Effector memory CD8-positive, alpha-beta T cell (primary cell): ENCODE measurements at places on chromosomes 3 and 15.

DNA sequence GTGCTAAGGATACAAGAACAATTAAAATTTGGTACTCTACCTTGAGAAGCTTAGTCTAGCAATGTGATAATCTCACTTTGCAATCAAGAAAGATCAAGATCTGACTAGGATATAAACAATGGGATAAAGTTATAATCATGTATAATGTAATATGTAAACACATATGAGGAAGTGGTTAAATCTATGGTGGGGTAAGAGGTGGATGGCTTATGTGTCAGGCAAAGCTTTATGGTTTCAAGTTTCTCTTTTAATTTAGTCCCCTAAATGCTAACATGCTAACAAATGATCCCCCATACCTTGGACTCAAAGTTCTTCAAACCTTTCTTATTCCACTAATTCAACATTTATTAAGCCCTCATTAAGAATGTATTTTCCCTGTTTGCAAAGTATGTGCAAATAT lies 2.5 kb downstream of the RSL24D1 start:
- H3K36me3 ChIP-seq: peaks cover 40% of the 10 kb centered on the region
- peaks cover 6% of the 10 kb centered on the region for H3K4me1 ChIP-seq
- no peak overlapping the region for H3K4me3 ChIP-seq
- H3K27ac ChIP-seq: no peak overlapping the region
- H3K27me3 ChIP-seq: no peaks in the 10 kb centered on the region
- DNase-seq: no peak

GRCh38 chr3:194369522-194370279 lies at the start of gene LRRC15:
LRRC15 (minus strand) TSS chr3:194369743; CDS start chr3:194361043, 8,700 bp downstream.
- H3K4me3 ChIP-seq: no peak within 1 kb of the TSS
- no peak within 1 kb of the TSS for H3K27ac ChIP-seq
- H3K36me3 ChIP-seq: no peaks in the 10 kb centered on the region
- peaks cover 3% of the 10 kb centered on the region for H3K4me1 ChIP-seq

DNA sequence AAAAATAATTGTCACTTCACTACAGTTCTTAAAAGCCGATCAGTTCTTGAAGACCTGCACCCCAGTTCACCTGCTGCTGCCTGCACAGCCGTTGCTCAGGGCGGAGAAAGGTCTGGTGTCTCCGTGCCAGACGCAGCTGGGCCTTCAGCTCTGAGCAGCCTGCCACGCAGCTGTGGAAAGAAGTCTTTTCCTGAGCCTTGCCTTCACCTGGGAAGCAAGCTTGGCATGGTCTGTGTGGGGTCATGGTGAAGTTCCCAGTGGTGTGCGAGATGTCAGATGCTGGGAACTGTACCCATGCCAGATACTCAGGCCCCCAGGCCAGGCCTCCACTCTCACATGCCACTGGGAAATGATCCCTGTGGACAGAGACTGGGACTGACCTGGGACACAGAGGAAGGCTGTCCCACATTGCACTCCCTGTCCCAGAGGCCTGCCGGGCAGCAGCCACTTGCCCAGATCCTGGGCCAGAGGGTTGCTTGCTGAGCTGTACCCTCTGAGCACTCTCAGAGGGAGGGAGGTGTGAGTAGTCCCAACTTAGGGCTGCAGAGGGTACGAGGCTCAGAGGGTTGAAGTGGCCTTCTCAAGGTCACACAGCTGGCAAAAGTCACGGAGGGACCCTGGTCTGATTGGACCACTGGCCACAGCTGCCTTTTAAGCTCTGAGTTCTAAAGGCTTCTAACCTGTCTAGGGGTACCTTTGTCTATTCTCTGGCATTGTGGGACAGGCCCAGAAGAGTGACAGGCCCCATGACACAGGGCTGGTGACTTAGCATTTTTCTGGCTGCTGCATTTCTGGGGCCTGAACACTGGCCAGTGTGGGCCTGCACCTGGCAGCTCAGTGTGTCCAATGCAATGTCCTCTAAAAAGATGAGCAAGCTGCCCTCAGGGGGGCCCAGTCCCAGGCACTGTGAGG lies 55.4 kb downstream of the KLF13 start:
- no peaks in the 10 kb centered on the region for H3K27me3 ChIP-seq
- no peak for DNase-seq
- peak overlapping the region; percentile 60 for H3K27ac ChIP-seq

GRCh38 chr3:129346695-129347457 lies 68.2 kb downstream of the HMCES start:
- H3K27ac ChIP-seq: no peak overlapping the region
- peaks cover 7% of the 10 kb centered on the region for H3K4me1 ChIP-seq
- no peak overlapping the region for H3K4me3 ChIP-seq
- peaks cover 3% of the 10 kb centered on the region for H3K36me3 ChIP-seq
- no peak for DNase-seq
- H3K27me3 ChIP-seq: peaks cover 40% of the 10 kb centered on the region

DNA sequence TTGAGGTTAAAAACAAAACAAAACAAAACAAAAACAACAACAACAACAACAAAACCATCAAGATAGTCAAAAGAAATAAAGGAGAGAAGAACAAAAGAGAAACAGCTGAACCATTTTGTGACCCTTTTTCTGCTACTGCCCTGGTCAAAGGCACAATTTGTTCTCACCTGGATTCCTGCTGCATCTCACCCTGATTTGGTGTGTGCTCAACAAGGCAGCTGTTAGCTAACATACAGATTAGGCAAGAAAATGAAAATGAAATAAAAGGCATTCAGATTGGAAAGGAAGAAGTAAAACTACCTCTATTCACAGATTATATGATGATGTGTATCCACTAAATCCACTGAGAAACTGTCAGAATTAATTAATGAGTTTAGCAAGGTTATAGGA lies 28.7 kb upstream of the XIRP1 start:
- H3K36me3 ChIP-seq: no peaks in the 10 kb centered on the region
- H3K4me1 ChIP-seq: peaks cover 41% of the 10 kb centered on the region
- no peak for DNase-seq
- peak overlapping the region; percentile 46 for H3K4me3 ChIP-seq

GRCh38 chr3:156761713-156762451 lies 64.3 kb upstream of the LEKR1 start:
- H3K36me3 ChIP-seq: no peaks in the 10 kb centered on the region
- H3K27me3 ChIP-seq: no peaks in the 10 kb centered on the region
- H3K4me1 ChIP-seq: no peaks in the 10 kb centered on the region
- no peak for DNase-seq

- H3K4me3 ChIP-seq: no peak overlapping the region
- peaks cover 11% of the 10 kb centered on the region for H3K4me1 ChIP-seq
- no peak overlapping the region for H3K27ac ChIP-seq
- peaks cover 8% of the 10 kb centered on the region for H3K36me3 ChIP-seq
- no peaks in the 10 kb centered on the region for H3K27me3 ChIP-seq
Observed at GRCh38 chr3:15404767-15405166, 22.6 kb downstream of the METTL6 start.

GRCh38 chr3:192827208-192827607 lies 90.4 kb downstream of the MB21D2 start:
- H3K27me3 ChIP-seq: no peaks in the 10 kb centered on the region
- H3K27ac ChIP-seq: no peak overlapping the region
- peaks cover 2% of the 10 kb centered on the region for H3K4me1 ChIP-seq
- H3K4me3 ChIP-seq: no peak overlapping the region
- H3K36me3 ChIP-seq: peaks cover 4% of the 10 kb centered on the region
- DNase-seq: no peak

DNA sequence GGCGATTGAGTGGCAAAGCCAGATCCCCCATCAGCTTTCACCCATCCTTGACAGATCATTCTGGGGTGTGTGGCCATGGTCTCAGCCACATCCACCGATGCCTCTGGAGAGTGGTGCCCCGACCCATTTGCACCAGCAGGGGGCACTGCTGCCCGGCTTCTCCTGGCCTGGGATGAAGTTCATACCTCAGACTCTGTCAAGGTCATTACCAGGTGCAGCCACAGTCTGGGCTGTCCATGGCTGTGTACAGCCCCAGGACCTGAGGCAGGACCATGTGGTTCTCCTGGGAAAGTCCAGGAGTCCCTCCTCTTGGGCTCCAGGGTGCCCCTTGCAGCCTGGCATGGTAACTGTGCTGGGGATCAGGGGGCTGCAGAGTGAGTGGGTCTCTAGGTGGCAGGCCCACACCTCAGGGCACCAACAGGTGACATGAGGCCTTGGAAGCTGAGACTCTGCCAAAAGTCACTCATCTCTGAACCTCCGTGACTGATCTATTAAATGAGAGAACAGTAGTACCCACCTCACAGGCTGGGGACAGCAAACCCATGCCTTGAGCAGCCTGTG lies 67.2 kb downstream of the CACNA2D2 start:
- DNase-seq: peak; percentile 86
- no peaks in the 10 kb centered on the region for H3K27me3 ChIP-seq
- H3K4me3 ChIP-seq: peak overlapping the region; percentile 48
- peak overlapping the region; percentile 88 for H3K27ac ChIP-seq

DNA sequence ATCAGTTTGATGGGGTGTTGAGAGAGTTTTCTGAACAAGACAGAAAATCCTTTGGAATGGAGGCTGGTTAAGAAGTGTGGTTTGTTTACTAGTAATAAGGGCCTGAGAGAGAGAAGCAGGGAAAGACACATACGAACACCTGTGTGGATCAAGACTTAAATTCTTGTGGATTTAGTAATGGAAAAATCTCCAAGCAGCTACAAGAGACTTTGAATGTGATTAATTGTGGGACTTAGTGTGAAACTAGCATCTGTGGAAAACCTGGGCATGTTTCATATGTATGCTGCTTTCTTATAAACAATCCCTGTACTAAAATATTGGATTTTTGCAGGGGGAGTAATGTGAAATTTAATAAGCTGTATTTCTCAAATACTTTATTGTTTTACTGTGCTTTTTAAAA lies 399.1 kb downstream of the SI start:
- H3K36me3 ChIP-seq: no peaks in the 10 kb centered on the region
- no peak overlapping the region for H3K4me3 ChIP-seq
- H3K27ac ChIP-seq: no peak overlapping the region
- no peaks in the 10 kb centered on the region for H3K4me1 ChIP-seq

GRCh38 chr15:72801590-72802325 lies 18.2 kb upstream of the ADPGK start:
- H3K4me3 ChIP-seq: no peak overlapping the region
- H3K4me1 ChIP-seq: peaks cover 7% of the 10 kb centered on the region
- H3K27ac ChIP-seq: no peak overlapping the region
- peaks cover 4% of the 10 kb centered on the region for H3K36me3 ChIP-seq
- H3K27me3 ChIP-seq: peaks cover 28% of the 10 kb centered on the region
- DNase-seq: no peak

DNA sequence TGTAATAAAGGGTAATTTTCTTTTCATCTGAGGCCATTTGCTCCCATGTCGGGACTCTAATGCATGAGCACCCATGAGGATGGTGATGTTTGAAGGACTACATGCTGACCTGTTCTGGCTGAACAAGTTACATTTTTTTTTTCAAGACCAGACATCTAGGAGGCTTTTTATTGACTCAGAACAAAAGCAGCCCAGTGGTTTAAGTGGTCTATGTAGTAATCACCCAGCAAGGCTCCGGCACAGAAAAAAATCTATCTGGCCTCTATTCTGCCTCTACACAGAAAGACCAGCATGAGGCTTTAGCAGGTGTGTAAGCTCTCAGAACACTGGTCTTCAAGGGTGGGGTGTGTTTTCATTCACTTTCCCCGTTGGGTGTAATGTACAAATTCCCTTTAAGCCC lies 95.1 kb upstream of the ZBED2 start:
- H3K27me3 ChIP-seq: no peaks in the 10 kb centered on the region
- H3K4me1 ChIP-seq: peaks cover 53% of the 10 kb centered on the region
- H3K36me3 ChIP-seq: no peaks in the 10 kb centered on the region
- DNase-seq: no peak
- H3K4me3 ChIP-seq: no peak overlapping the region

DNA sequence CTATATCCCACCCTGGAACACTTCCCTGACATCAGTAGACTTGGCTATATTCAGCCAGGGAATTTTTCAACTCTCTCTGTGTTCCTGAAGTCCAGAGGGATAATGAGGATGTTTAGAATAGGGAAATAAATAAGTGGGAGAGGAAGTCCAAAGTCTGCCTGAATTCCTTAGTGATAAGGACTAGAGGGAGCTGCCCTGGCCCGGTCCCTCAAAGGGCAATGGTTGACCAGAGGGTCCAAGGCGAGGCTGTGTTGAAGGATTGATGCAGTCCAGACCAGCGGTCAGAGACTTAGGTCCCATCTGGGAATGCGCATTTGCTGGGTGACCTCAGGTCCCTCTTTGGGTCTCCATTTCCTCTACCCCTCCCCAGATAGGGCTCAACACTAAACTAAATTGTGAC lies 7.9 kb downstream of the VIPR1 start:
- H3K4me3 ChIP-seq: no peak overlapping the region
- H3K4me1 ChIP-seq: no peaks in the 10 kb centered on the region
- peaks cover 8% of the 10 kb centered on the region for H3K27me3 ChIP-seq
- no peaks in the 10 kb centered on the region for H3K36me3 ChIP-seq
- no peak for DNase-seq
- H3K27ac ChIP-seq: no peak overlapping the region

GRCh38 chr3:1072041-1072440 lies 20.8 kb upstream of the CNTN6 start:
- no peaks in the 10 kb centered on the region for H3K36me3 ChIP-seq
- H3K27me3 ChIP-seq: no peaks in the 10 kb centered on the region
- H3K4me1 ChIP-seq: no peaks in the 10 kb centered on the region
- H3K4me3 ChIP-seq: no peak overlapping the region
- no peak overlapping the region for H3K27ac ChIP-seq
- DNase-seq: no peak

DNA sequence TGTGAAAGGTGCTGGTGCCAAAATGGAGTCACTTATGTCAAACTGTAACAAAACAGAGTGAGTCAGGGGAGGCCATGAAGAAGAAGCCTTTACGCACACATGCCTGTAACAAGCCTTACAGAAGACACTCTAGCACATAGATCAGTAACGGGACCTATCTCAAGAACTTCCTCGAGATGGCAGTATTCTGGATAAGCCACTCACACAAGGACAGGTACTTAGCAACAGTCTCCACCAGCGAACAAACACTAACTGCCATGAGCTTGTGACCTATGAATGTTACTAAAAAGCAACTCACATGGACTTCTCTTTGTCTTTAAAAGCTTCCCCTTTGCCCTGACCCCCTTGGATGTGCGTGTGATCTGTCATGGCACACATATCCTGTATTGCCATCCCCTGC lies 235.1 kb downstream of the CD47 start:
- no peak for DNase-seq
- H3K27me3 ChIP-seq: peaks cover 24% of the 10 kb centered on the region
